ENCODE measurements at places on chromosomes 3 and 15. TPM values are rescaled to one million over a fixed set of nuclear protein-coding genes. Genes with fewer than 3 reads are reported as not detected.

The TMC3 gene
- total RNA-seq, result not detected

The LEO1 gene
- total RNA-seq, result 23.1 TPM

The UBAP1L gene
- total RNA-seq, result 0.40 TPM

DNA sequence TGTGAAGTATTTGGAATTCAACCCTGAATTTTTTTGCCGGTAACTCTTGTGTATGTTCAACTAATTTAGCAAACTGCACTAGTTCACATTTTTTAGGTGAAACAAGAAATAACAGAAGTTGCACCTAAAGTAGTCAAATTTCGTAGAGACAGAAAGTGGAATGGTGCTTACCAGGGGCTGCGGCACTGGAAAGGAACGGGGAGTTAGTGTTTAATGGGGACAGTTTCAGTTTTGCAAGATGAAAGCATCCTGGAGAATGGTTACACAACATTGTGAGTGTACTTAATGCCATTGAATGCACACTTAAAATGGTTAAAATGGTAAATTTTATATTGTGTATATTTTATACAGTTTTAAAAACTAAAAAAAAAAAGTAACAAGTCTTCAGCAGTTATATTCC is 27.4 kb downstream of the PPARG start:
- DNase-seq, result no peak

All from pulmonary artery endothelial cell (primary cell).